ENCODE measurements at places on chromosomes 2 and 18. TPM values are rescaled to one million over a fixed set of nuclear protein-coding genes. Genes with fewer than 3 reads are reported as not detected.

ASB18 gene
- not detected for polyA plus RNA-seq

DNA sequence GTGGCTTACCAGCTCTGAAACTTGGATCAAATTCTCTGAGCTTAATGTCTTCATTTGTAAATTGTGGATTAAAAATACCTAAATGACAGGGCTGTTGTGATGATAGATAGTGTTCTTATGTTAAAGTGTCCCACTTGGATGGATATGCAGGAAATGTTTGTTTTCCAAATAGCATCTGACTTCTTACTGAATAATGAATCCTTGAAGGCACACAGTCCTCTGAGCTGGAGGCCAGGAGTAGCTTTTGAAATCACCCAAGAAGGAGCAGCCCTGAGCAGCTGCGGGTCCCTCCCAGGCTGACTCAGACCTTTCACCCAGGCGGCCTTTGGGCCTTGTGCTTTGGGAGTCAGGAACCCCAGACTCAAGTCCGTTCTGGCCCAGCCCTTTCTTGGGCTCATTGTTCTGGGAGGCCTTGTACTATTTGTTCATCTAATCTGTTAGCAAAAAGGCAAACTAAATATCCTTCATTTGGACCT lies 173.0 kb upstream of the GATA6 start:
- no peak overlapping the region for H3K4me3 ChIP-seq
- H3K36me3 ChIP-seq: no peaks in the 10 kb centered on the region
- DNase-seq: peak; percentile 54
- no peaks in the 10 kb centered on the region for H3K27me3 ChIP-seq

DNA sequence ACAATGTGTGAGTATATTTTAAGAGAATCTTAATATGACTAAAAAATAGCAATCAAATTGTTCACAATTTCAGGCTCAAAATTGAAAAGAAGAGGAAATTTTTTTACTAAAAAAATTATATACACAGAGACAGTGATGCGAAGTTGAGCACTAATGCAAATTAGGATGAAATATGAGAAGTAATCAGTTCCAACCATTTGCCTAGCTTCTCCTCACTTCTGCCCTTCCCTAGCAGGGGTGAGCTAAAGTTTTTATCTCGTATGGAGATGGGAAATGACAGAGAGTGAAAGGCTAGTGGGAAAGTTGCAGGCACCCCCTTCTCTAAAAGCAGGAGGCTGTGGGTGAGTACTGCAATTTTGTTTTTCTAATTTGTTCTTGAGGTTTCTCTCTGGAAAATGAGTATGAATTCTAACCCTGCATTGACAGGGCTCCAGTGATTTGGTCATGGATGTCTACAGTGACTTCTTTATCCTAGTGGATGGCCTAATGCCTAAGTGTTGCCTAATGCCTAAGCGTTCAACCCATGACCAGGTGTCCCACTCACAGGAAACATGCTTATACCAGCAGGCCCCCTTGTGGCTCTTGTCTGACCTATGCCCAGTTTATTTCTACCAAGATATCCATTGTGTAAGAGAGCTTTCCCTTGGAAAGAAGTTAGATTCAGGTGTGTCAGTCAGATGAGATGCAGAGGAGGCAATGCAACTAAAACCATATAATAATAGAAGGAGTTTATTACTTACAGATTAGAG lies 78.0 kb upstream of the HNMT start:
- H3K4me1 ChIP-seq: no peaks in the 10 kb centered on the region
- H3K36me3 ChIP-seq: no peaks in the 10 kb centered on the region
- DNase-seq: no peak
- H3K4me3 ChIP-seq: no peak overlapping the region

DNA sequence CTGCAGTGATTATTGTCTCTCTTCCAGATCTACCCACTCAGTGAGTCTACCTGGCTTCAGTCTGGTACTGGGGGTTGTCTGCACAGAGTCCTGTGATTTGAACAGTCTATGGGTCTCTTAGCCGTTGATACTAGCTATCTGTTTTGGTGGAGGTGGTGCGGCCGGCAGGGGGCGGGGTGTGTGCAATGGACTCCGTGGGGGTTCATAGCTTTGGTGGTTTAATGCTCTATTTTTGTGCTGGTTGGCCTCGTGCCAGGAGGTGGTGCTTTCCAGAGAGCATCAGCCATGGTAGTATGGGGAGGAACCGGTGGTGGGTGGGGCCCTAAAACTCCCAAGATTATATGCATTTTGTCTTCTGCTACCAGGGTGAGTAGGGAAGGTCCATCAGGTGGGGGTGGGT lies 1120.1 kb upstream of the FAM98A start:
- DNase-seq: no peak
- H3K36me3 ChIP-seq: no peaks in the 10 kb centered on the region
- no peak overlapping the region for H3K4me3 ChIP-seq

FLACC1 gene
- 1.2 TPM for polyA plus RNA-seq

MROH2A gene
- polyA plus RNA-seq: not detected

GRCh38 chr2:234275515-234275914 lies 221.4 kb downstream of the ARL4C start:
- H3K27me3 ChIP-seq: peaks cover 3% of the 10 kb centered on the region
- no peak overlapping the region for H3K27ac ChIP-seq
- no peak overlapping the region for H3K4me3 ChIP-seq
- H3K36me3 ChIP-seq: no peaks in the 10 kb centered on the region
- no peak for DNase-seq

ABCA12 gene
- not detected for polyA plus RNA-seq

AOX1 gene
- polyA plus RNA-seq: 406 TPM

DNA sequence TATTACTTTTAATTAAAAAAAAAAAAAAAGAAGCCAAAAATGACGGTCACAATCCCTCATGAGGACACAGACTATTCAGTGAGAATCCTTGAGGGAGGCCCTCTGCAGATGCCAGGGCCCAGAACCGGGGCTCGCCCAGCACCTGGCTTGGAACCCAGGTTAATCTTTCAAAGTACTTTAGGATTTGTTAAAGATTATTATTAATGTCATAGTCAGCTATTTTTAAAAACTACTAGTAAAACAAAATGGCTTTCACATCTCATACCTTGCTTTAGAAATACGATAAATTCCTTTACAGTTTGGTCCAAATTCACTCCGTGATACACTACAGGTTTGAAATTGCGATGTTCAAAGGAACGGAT lies 27.1 kb downstream of the C2orf76 start:
- no peaks in the 10 kb centered on the region for H3K36me3 ChIP-seq
- no peak for DNase-seq
- H3K4me3 ChIP-seq: no peak overlapping the region
- no peak overlapping the region for H3K27ac ChIP-seq
- no peaks in the 10 kb centered on the region for H3K27me3 ChIP-seq

DNA sequence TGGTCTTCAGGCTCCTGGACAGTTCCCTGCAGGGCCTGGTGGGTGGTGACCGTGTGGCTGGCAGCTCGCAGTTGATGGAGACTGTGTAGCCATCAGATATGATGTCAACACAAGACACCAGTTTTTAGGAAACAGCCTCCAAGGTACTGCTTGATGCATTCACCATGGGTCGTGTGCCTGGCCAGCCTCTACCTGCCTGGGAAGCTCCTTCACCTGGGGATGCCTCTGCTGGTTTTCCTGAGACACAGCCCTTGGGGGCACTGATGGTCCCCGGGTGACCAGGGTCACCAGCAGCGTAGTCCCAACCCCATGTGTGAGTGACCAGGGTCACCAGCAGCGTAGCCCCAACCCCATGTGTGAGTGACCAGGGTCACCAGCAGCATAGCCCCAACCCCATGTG lies 33.6 kb upstream of the KCNG2 start:
- no peaks in the 10 kb centered on the region for H3K4me1 ChIP-seq
- DNase-seq: no peak
- H3K4me3 ChIP-seq: no peak overlapping the region
- no peak overlapping the region for H3K27ac ChIP-seq
- no peaks in the 10 kb centered on the region for H3K27me3 ChIP-seq

DNA sequence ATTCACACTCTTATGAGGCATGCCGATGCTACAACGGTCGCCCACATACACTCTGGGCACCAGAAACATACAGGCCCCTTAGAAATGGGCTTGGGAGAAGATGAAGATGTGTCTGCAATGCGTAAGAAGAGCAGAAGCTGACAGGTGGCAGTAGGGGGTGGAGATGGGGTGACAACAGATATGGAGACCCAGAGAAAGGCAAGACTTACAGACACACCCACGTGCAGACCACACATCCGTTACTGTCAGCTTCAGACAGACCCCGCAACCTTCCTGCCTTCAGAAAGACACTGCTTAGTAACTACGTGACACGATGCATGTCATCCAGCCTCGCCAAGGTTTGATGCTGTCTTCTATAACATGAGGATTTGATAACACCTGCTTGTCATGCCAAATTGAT lies 89.5 kb downstream of the ZFP36L2 start:
- no peaks in the 10 kb centered on the region for H3K4me1 ChIP-seq
- H3K36me3 ChIP-seq: no peaks in the 10 kb centered on the region
- H3K27ac ChIP-seq: no peak overlapping the region
- H3K27me3 ChIP-seq: no peaks in the 10 kb centered on the region
- DNase-seq: no peak
- no peak overlapping the region for H3K4me3 ChIP-seq

DNA sequence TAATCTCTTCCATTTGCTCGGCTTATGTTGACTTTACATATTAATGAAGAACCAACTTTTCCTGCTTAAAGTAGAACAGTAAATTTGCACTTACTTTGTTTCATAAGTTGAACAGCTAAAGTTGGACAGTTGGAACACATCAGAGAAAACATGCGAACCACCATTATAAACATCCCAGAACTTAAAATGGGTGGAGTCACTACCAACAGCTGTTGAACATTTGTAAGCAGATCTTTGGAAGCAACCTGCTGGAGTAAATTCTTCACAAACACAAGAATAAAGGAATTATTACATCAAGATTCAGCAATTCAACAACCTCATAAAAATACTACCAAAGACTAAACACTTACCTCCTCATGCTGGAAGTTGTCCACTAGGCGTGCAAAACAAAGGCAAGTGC lies 96.4 kb upstream of the DNER start:
- no peak overlapping the region for H3K4me3 ChIP-seq
- H3K4me1 ChIP-seq: no peaks in the 10 kb centered on the region
- H3K36me3 ChIP-seq: no peaks in the 10 kb centered on the region

- H3K27ac ChIP-seq: no peak overlapping the region
- no peaks in the 10 kb centered on the region for H3K4me1 ChIP-seq
- no peak overlapping the region for H3K4me3 ChIP-seq
- H3K27me3 ChIP-seq: no peaks in the 10 kb centered on the region
Measured at GRCh38 chr18:68509902-68510301, 205.0 kb downstream of the TMX3 start.

WDSUB1 gene
- 8.9 TPM for polyA plus RNA-seq

DNA sequence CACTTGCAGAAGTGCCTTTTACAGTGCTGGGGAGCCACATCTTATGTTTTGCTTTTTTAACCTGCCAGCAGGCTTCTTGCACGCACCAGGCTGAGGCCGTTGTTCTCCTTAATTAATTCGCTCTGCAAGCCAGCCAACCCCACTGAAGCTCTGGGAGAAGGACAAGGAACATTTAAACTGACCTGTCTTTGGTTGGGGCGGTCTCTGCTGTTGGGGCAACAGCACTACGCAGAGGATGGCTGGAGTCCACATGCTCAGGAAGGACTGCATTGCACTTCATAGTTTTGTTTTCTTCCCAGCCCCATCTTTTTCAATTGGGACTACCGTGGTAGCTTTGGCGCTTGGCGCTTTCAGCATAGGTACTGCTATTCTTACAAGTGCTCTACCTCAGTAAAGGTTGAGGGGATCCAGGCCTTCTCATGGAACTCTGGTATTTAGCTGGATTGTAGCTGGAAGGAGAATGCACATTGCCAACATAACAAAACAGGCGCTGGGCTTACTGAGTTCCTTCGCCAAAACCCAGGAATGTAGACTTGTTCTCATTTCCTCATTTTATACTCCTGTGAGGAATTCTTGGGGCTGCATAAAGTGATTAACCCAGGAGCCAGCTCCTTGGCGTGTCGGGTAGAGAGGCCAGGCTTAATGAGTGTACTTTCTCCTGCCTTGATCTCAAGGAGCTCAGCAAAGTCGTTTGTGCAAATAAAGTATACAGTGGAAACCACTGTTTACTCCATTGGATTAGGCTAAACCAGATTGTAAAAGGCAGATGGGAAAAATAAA lies 146.2 kb downstream of the PRKCE start:
- no peak overlapping the region for H3K4me3 ChIP-seq
- H3K27me3 ChIP-seq: no peaks in the 10 kb centered on the region
- H3K36me3 ChIP-seq: no peaks in the 10 kb centered on the region
- no peak overlapping the region for H3K27ac ChIP-seq
- H3K4me1 ChIP-seq: no peaks in the 10 kb centered on the region

GRCh38 chr2:181984814-181985631 lies 630 bp upstream of the PPP1R1C start:
- no peak overlapping the region for H3K27ac ChIP-seq
- no peak overlapping the region for H3K4me3 ChIP-seq
- no peaks in the 10 kb centered on the region for H3K36me3 ChIP-seq
- H3K27me3 ChIP-seq: no peaks in the 10 kb centered on the region
- no peak for DNase-seq
- H3K4me1 ChIP-seq: no peaks in the 10 kb centered on the region

GRCh38 chr2:223095207-223095606 lies 43.2 kb downstream of the KCNE4 start:
- no peaks in the 10 kb centered on the region for H3K36me3 ChIP-seq
- no peak overlapping the region for H3K4me3 ChIP-seq
- peaks cover 13% of the 10 kb centered on the region for H3K4me1 ChIP-seq
- H3K27me3 ChIP-seq: no peaks in the 10 kb centered on the region
- H3K27ac ChIP-seq: no peak overlapping the region

Measured in adrenal gland (tissue), 19 donors.